Activated naive CD8-positive, alpha-beta T cell treated with anti-CD3 and anti-CD28 coated beads for 36 hours (primary cell): ENCODE measurements at places on chromosomes 12 and 14. TPM values are rescaled to one million over a fixed set of nuclear protein-coding genes. Genes with fewer than 3 reads are reported as not detected.

- DNase-seq = no peak
These were observed 130.4 kb downstream of the SLC2A13 start for GRCh38 chr12:39975374-39975918.

GRCh38 chr14:72686101-72686500 lies 207.8 kb downstream of the DPF3 start:
- DNase-seq = no peak

DNA sequence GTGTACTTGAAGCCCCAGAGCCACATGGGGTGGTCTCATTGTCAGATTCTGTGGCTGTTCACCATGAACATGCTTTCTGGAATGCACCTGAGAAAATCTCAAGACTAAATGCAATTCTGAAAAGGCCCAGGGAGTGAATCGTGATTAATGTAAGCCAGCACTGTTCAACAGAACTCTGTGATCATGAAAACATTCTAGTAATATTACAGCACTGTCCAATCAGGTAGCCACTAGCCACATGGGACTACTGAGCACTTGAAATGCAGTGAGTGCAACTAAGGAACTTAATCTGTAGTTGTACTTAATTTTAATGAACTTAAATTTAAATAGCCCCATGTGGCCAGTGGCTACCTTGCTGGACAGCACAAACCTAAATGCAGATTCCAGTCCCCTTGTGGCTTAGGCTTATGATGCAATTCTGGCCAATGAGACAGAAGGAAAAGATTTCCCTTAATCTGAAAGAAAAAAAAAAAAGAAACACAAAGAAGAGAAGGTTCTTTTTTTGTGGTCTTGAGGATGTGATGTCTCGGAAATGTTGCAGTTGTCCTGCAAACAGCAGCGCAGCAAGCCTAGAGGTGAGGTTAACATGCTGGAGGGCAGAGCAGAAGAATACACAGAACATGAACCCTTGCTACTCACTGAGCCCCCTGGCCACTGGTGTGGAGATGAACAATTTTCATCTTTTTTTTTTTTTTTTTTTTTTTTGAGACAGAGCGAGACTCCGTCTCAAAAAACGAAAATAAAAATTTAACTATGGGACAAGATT lies 48.2 kb downstream of the SPPL3 start:
- DNase-seq = no peak

GRCh38 chr12:69641546-69641945 lies 30.8 kb upstream of the LRRC10 start:
- DNase-seq = no peak

DNA sequence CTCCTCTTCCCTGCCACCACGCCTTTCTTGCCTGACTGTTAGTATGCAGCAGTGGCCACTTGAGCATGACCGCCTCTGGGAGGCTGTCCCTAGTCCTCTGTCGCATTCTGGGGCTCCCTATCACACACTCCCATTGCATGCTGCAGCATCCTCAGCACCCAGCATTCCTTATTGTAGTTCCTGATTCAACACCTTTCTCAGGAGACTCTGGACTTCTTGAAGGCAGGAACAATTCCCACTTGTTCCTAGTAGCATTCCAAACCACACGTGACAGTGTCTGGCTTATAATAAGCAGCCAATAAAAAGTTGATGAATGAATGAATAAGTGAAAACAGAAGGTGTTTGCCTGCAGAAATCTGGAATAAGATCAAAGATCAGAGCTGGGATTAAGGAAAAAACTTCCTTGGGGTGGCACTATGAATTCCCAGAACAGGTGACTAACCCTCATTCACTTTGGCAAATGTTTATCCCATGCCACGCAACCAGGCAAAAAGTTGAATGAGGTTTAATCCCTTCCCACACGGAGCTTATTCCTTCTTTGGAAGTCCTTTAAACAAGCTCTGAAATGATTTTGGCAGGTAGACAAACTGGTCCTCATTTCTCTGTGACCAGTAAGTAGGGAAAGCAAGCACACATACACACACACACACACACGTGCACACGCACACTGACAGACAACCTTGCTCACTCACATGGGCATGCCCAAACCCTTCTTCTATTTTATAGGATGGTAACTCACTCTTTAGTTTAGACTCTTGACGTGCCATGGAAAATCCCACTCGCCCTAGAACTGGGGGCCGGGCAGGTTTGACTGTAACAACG lies 26.5 kb downstream of the NTF3 start:
- no peak for DNase-seq

DNA sequence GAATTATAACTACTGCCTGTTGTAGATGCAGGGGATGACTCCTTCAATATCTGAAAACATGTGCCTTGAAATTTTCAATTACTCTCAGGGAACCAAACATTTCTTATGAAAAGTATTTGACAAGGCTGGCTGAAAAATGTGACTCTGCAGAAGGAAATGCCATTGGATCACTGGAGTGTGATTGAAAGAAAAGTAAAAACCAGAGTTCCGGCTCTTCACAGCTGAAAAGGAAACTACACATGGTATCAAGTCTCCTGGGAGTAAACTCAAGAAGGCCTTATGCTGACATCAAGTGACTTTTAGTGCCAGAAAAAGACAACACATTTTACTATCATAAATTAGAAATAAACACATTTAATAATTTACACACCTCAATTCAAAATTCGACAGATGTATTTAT lies 693.0 kb downstream of the LRFN5 start:
- no peak for DNase-seq

GPR84 gene
- 1.2 TPM for total RNA-seq

MUCL1 gene
- not detected for total RNA-seq

POLE2 gene
- total RNA-seq = 33.6 TPM

AKAP5 gene
- total RNA-seq = 1.2 TPM

DAAM1 gene
- 10.5 TPM for total RNA-seq

MYF5 gene
- total RNA-seq = not detected

OVCH1 gene
- not detected for total RNA-seq

OLR1 gene
- total RNA-seq = not detected
